NCI-H524 treated with DMSO at 0.1 percent for 48 hours (cell line): ENCODE measurements at places on chromosomes 7 and 10.

GRCh38 chr7:13055732-13056368 is 368.4 kb downstream of the ARL4A start:
- no peak for DNase-seq

- no peak for DNase-seq
Measured at GRCh38 chr10:98556061-98556460, 109.3 kb upstream of the HPS1 start.

DNA sequence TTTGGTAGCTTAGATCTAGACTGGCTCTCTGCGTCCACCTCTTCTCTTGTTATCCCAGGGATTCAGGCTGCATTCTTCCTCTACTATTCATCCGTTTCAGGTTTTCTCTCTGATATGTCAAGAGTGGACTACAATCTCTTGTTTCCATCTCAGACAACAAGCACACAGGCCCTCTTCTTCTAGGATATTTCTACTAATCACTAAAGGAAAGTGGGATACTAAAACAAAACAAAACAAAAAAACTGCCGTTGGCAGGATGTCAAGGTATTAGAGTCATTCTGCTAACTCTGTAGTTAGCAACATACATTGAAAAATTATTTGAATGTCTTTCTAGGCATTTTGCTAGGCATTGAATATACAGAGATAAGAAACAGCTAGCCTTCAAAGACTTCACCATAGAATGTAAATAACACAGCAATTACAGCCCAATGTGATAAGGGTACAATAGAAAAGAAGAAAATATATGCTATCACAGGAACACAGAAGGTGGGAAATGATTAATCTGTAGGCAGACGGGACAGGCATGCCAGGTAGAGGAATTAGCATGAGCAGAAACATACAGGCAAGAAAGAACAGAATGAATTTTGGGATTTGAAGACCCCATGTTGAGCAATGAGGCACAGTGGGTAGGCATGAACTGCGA is 210.5 kb downstream of the CSTF2T start:
- no peak for DNase-seq

- no peak for DNase-seq
Measured at GRCh38 chr10:79020015-79020491, 48.7 kb upstream of the ZMIZ1 start.

- DNase-seq = no peak
Measured at GRCh38 chr10:96305019-96305418, 785 bp downstream of the DNTT start.
